ENCODE measurements at places on chromosomes 5 and 9.

GRCh38 chr5:34523387-34523726, 132.8 kb upstream of the RAI14 start:
- no peak for DNase-seq

GRCh38 chr9:86822006-86822801, 125.1 kb downstream of the GAS1 start:
- DNase-seq: no peak

- DNase-seq: no peak
Measured at GRCh38 chr5:124889486-124889825, 143.0 kb upstream of the ZNF608 start.

GRCh38 chr9:131650254-131650653, 89.6 kb downstream of the RAPGEF1 start:
- no peak for DNase-seq

- DNase-seq: no peak
Measured at GRCh38 chr5:136734628-136735027, 369.3 kb upstream of the TRPC7 start.

GRCh38 chr5:92544036-92544435, 1037.0 kb downstream of the NR2F1-AS1 start:
- DNase-seq: no peak

DNA sequence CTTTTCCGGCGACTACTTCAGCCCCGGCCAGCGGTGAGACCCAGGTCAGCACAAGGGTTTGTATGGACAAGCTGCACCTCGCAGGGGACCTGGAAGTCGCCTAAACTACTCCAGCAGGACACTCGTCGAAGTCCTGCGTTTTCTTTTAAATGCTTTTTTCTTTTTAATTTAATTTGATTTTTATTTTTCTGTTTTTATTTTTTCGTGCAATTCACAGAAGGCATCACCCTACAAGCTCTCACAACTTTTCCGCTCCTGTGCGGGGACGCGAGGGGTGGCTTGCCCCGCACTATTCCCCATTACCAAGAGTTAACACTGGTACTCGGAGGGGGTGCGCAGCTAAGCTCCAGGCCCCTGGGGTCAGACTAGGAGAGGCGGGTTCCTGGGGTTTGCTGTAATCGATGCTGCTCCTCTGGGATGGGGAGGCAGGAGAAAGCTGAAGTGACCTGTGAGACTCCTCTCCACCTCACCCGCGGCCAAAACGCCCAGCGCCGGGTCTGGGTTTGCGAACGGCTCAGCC, 1.3 kb downstream of the EDIL3 start:
- DNase-seq: no peak

DNA sequence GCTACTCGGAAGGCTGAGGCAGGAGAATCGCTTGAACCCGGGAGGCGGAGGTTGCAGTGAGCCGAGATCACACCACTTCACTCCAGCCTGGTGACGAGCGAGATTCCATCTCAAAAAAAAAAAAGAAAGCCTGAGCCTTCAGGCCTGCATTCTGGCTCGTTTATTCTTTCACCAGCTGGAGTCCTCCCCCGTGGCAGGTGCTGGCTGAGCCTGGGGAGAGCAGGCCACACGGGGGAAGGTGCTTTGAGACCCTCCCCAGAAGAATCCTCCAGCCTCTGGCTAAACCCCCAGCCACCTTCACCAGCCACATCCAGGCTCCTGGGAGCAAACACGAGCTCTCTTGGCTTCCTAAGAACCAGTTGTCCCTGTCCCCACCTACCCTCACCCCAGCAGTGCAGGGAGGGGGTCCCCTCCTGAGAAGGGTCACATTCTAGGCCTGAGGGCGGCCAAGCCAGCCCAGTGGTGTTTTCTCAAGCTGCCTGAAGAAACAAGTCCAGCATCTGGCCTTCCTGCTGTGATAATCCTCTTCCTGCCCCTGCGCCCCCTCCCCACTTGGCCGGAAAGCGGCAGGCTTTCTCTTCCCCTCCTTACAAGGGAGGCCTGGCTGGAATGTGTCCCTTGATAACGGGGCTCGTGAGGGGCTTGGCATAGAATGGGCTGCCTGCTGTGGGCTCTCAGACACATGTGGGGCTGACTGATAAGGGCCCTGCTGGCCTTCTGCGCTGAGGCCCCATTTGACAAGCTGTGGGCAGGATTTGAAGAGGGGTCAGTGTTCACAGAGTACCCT, 41.5 kb downstream of the PLPP7 start:
- DNase-seq: no peak

- DNase-seq: no peak
Measured at GRCh38 chr5:153807801-153808200, 230.9 kb downstream of the FAM114A2 start.

Measured in stimulated activated CD4-positive, alpha-beta T cell treated with anti-CD3 and anti-CD28 coated beads, Interleukin-2, amount 100 ng/mL, for 24 hours (primary cell).